Stimulated activated CD8-positive, alpha-beta memory T cell treated with anti-CD3 and anti-CD28 coated beads, Interleukin-7, amount 100 ng/mL, for 4 hours (primary cell): ENCODE measurements at places on chromosomes 2 and 18.

DNA sequence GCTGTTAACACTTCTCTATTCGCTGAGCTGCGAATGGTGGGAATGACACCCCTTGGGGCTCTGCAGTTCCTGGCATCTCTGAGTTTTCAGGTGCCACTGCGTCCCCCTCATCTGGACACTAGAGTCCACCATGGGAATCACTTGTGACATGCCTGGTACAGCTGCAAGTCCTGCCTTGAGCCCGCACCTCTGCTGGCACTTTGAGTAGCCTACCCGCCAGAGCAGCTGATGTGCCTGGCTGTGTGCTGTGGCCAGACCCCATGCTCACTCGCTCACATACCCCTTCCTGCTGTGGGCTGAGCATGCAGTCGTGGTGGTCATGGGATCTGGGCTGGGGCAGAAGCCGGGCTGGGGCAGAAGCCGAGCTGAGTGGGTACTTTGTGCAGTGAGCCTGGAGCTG, 117.6 kb downstream of the RND3 start:
- DNase-seq: no peak

DNA sequence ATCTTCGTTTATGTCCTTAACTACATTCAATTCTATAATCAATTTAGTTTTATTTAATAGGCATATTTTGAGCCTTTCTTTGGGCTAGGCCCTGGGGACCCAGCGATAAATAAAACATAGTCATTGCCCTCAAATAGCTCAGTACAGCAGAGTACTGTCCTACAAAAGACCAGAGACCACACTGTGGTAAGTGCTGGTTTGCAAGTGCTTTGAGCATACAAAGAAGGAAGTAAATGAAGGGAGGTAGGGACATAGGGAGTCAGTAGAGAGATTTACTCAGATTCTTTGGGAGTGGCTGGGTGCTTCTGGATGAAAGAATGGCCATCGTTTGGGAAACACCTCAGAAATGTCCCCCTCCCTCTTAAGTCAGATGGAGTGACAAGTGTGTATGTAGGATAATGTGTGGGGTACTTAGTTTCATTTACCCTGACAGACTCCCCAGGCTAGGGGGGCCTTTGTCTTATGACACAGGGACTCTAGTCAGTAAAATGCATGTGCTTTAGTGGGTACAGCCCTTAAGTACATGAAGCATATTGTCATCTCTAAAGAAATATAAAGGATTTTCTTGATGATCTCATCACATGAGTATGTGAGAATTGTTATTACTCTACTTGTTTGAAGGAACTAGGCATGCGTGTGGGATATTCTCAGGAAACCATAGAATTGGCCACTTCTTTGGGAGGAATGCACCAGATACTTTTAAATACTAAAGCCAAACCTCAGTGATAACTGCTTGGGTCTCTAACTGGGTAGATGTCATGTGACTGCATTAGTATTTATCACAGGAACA, 35.1 kb downstream of the MAPRE2 start:
- DNase-seq: no peak

- DNase-seq: no peak
These were observed 75.7 kb upstream of the CDCA7 start for GRCh38 chr2:173278794-173279526.

- no peak for DNase-seq
These were observed 152.6 kb downstream of the ANKRD44 start for GRCh38 chr2:197157879-197158537.

- no peak for DNase-seq
These were observed 424.4 kb upstream of the RGPD4 start for GRCh38 chr2:107402330-107402729.

DNA sequence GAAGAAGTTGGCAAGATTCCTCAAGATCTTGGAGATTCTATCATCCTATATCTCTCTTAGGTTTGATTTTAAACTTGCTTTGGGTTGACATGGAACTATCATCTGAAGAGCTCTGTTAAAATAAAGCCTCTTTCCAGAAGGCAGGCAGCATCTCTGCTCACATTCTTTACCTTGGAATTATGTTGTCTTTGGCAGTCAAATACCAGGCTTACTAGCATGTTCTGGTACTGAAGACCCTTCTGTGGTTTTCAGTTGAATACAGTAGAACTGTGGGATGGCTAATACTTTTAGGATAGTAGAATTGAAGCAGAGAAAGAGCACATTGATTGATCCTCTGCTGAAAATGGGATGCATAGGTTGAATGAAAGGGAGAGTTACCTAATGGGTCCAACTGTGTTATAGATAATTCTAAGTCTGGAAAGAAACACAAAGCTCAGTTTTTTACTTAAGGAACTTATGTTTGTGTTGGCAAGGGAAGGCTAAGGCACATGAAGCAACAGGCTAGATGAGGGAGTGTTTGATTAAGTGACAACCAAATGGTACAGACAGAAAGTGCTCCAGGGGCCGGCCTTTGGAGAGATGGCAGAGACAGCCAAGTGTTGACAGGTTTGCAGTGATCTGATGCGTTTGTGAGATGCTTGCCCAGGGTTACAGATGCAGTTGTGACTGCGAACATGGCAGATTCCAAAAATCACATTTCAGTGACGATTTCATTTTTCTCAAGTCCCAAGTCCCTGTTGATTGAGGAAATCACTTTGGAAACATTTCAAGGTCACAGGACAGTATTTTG, 397.9 kb downstream of the MEIS1 start:
- no peak for DNase-seq

GRCh38 chr18:34866739-34867138, 156.6 kb downstream of the DTNA start:
- DNase-seq: no peak

- DNase-seq: no peak
These were observed 927.0 kb upstream of the CRIM1 start for GRCh38 chr2:35428548-35428947.

- DNase-seq: no peak
These were observed 47.5 kb upstream of the ASB1 start for GRCh38 chr2:238379096-238379810.

DNA sequence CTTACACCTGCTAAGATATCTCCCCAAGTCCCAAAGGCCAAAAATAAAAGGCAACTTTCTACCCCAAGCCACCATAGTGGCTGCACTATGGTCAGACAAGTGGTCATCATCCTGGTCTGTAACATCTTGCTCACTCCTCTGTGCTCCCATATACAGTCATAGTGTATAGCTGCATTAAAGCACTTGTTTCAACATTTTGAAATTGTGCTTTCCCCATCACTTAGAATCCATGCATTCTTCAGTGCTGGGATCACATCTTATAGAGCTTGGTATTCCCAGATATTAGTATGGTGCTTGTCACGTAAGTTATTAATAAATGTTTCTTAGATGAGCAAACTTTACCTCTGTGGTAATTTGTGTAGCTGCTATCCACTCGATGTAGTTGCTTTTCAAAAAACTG, 40.4 kb upstream of the CDC42EP3 start:
- no peak for DNase-seq

DNA sequence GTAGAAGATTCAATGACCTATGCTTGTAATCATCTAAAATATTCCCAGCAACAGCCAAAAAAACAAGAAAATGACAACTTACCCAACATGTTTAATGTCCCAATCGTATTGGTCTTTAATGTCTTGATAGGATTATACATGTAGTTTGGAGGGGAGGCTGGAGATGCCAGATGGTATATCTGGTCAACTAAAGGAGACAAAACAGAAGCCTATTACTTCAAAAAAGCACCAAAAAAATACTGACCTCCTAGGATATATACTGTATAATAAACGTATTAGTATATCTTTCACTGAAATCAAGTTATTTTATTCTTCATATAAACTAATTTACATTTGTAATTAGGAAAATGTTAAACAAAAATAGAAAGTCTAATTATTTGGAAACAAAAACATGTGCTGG, 64.5 kb downstream of the UXS1 start:
- DNase-seq: no peak

GRCh38 chr2:48529676-48530032, 300 bp upstream of the STON1 start:
- DNase-seq: no peak
